ENCODE measurements at places on chromosomes 2 and 18.

DNA sequence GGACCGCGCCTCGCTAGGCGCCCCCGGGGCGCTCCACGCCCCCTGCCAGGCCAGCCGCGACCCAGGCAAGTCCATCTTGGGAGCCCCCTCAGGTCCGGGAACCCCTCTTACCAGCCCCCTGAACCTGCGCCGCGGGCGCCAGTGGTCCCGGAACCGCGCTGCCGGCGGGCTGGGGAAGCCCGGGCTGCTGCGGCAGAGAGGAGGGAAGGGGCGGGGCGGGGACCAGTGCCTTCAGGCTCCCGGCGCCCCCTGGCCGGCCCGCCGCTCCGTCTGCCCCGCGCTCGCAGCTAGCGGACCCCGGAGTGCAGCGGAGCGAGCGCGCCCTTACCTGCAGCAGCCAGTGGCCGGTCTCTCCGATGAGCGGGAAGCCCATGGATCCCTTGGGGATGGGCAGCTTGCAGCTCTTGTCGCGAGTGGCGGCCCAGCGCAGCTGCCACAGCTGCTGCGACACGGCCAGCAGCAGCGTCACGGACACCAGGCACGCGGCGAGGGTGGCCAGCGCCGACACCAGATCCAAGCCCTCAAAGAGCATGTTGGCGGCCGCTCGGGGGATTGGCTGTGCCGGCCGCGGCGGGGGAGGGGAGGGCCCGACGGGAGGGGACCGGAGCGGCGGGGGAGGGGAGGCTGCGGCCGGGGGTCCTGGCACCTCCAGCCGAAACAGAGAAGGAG is at the start of gene CYP26B1:
TSS of gene CYP26B1 (minus strand) at position 560 of the 669 bp plus-strand sequence. CDS start at position 532, 28 bp downstream.
- DNase-seq, result no peak

DNA sequence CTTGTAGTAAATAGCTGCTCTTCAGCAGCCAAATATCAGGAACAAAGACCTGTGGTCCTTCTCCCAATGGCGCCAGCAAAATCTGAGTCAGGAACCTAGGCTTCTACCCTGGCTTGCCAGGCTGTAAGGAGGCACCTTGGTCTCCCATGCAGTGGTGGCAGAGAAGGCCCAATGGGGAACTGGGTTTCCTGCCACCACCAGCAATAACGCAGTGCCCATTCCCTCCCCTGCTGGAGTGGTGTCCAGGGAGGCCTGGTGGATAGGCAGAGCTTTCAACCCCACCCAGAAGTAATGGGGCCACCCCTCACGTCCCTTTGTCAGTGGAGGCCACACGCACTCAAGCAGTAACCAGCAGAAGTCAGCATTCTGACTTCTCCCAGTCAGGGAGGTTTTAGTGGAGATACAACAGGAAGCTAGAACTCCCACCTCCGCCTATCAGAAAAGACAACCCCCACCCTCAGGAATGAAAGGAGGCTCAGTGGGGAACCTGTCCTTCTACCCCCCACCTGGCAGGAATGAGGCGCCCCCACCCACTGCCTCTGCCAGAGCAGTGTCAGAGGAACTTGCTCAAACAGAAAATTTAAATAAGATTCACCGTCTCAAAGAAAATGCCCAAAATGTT is 132.4 kb downstream of the COPS8 start:
- DNase-seq, result no peak

- DNase-seq, result peak; percentile 21
Measured at GRCh38 chr2:137865954-137866540, 98.2 kb upstream of the HNMT start.

- DNase-seq, result no peak
Measured at GRCh38 chr2:79666430-79666829, 153.6 kb downstream of the CTNNA2 start.

DNA sequence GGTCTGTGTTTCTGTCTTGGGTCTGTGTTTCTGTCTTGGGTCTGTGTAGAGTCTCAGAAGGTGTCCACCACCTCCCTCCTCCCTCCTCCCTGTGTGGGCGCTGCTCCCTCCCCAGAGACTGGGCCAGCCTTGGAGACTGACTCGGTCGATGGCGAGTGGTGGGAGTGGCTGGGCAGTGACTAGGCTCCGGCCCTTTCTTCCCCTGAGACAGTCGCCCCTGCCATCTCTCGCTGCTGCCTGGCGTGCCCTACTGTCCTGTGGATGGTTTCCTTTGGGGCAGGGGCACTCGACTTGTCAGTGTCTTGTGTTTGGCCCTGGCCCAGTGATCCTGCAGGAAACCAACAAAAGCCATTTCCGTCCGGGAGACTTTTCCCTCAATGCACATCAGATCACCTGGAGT is 215.8 kb downstream of the NDUFA10 start:
- DNase-seq, result no peak

DNA sequence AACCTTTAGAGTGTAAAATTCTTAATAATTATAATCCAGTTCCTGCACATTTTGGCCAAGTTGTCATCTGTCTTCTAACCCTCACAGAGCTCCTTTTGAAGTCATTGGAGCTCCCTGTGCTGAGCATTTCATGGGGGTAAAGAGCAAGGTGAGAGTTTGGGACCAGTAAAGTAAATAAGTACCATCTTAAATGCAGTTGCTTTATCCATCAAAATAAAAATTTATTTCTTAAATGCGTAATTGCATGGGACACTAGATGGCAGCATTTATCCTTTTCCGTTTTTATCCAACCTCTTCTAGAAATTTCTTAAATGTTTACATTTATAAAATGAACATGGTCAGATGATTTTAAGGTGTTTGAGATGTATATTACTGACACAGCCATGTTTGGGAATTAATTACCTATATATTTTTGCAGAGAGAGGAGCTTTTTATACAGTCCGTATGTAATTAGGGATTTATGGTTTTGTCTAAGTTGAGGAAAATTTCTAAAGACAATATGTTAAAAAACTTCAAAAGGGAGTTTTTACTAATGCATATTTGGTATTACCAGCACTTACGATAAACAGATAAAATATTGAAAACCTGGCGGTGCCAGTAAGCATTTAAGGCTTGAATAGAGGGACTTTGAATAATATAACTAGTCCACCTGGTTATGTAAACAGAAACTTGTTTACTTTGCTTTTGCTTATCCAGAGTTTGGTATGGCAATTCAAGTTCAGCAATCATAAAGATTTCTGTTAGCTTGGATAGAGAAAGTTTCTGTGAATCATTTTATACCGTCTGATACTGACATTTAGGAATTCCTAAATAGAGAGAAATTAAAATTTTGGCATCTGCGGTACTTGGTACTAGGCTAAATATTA is 54.5 kb downstream of the ACSL3 start:
- no peak for DNase-seq
